ENCODE measurements at places on chromosomes 12 and 14.

GRCh38 chr12:102498471-102498870 lies 18.1 kb upstream of the IGF1 start:
- no peak for DNase-seq

DNA sequence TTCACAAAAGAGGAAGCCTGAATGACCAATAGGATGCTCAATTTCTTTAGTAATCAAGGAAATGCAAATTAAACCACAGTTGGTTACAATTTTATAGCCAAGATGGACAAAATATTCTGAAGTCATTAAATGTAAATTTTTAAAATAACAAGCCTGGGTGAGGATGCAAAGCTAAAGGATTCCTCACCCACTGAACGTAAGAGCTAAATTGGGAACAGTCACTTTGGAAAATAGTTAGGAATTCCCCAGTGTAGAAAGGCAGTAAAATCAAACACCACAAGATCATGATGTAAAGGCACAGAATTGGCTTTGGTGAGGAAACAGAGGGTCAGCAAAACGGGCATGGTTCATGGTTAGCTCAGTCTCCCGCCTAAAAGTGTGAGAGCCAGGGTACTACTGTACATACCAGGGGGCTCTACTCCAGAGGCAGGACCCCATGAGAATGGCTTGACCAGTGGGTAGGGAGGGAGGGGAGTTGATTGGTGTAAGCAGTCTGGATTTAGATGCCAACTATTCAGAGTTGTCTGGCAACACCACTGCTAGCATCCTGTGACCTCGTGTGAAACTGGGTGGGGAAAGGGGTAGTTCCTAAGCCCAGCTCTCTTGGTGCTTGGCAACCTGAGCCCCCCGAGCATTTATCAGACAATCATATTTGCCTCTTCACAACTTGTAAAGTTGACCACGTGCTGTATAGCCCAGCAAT lies 213.4 kb upstream of the EGLN3 start:
- DNase-seq = no peak

GRCh38 chr12:33439587-33440011 lies at the start of gene SYT10:
Gene SYT10, minus strand, starts transcription at chr12:33439819. Its CDS starts 297 bp downstream, at chr12:33439522.
- peak; percentile 54 for DNase-seq

- DNase-seq = no peak
Measured at GRCh38 chr14:78834766-78835451, 664.7 kb downstream of the NRXN3 start.

DNA sequence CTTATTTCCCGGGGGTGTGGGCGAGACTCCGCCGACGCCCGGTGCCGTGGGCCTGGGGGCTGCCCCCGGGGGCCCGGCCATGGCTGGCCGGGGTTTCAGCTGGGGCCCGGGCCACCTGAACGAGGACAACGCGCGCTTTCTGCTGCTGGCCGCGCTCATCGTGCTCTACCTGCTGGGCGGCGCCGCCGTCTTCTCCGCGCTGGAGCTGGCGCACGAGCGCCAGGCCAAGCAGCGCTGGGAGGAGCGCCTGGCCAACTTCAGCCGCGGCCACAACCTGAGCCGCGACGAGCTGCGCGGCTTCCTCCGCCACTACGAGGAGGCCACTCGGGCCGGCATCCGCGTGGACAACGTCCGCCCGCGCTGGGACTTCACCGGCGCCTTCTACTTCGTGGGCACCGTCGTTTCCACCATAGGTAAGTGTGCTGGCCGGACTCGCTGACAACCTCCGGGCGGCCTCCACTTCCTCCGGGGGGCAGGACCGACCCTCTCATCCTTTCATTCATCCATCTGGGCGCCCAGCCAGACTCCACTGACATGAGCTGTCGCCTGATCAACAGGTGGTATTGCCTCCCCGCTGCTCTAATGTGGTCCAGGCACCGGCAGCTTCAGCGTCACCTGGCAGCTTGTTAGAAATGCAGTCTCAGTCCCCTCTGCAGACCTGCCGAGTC lies 467 bp downstream of the KCNK13 start:
- peak; percentile 55 for DNase-seq

DNA sequence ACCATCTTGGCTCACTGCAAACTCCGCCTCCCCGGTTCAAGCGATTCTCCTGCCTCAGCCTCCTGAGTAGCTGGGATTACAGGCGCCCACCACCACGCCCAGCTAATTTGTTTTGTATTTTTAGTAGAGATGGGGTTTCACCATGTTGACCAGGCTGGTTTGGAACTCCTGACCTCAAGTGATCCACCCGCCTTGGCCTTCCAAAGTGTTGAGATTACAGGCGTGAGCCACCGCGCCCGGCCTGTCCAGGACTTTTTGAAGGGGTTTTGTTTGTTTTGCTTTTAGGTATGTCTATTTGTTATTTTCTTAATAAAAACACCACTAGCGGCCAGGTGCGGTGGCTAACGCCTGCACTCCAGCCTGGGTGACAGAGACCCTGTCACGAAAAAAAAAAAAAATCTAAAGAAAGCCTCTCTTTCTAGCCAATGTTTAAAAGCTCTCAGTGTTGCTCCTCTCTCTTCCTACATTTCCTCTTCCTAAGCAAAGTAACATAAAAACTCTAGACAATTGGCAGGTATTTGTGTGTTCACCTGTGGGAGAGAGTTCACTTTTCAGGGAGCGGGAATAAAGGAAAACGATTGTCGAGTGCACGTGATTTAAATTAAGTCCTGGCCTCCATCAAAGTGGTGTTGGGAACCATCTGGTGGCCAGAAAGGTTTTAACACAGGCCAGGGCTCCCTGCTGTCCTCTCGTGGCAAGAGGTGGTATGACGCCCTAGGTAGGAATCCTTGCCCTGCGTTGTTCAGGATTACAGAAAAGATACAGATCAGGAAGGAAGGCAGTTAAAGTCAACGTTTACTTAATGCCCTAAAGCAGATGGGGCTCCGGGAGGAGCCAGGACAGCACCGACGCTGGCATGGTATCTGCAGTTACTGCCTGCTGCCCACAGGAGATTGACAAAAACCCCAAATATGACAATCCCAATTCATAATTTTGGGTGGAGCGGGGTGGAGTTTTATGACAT lies 36.2 kb upstream of the ATP23 start:
- peak; percentile 89 for DNase-seq

GRCh38 chr12:51749206-51749985 lies 99.1 kb downstream of the FIGNL2 start:
- no peak for DNase-seq

DNA sequence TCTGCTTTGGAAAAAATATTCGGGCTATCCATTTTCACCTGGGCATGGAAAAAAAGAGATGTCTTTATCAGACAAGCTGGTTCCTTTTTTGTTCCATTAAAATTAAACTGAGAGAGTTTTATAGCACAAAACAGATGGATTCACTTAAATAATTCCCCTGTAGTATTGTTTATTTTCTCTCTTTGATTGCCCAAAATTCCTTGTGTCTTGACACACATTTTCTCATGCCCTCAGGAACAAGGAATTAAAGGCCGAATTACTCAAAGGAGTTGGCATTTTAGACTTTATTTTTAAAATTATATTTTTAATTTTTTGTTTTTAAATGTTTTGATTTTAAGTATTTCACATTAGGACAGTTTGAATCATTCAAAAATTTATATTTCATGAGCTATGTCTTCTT lies 69.6 kb upstream of the SLCO1C1 start:
- DNase-seq = no peak

GRCh38 chr14:32033543-32033942 lies 43.6 kb upstream of the ARHGAP5 start:
- DNase-seq = no peak

DNA sequence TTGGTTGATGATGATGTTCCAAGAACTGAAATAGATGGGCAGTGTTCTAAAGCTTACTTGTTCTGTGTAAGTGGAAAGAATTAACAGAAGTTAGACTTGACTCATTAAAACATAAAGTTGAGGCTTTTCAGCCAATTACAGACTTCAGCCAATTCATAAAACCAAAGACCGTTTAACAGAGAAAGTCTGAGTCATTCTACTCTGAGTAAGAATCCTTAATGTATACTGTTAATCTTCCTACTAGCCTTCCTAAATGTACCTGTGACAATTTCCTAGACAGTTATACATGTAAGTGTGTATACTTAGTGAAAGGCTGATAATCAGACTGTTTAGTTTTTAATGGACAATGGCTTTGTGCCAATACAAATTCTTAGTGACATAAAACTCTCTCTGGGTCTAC lies 681.0 kb downstream of the RPL10L start:
- DNase-seq = no peak

DNA sequence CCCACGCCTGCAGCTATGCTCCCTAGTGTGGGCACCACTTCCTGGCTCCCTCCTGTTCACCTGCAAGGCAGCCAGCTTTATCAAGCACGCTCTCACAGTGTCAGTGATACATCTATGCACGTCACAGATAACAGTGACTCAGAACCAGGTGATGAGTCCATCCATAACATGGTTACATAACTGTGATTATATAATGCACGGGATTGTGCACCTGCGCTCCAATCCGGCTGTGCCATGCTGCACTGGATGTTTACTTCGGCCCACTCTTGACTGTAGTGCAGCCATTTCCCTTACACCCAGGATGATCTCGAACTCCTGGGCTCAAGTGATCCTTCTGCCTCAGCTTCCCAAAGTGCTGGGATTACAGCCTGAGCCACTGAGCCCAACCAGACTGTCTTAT lies 38.4 kb upstream of the CEP83 start:
- DNase-seq = no peak

- DNase-seq = no peak
Measured at GRCh38 chr14:24425704-24426103, 3.8 kb downstream of the CBLN3 start.

DNA sequence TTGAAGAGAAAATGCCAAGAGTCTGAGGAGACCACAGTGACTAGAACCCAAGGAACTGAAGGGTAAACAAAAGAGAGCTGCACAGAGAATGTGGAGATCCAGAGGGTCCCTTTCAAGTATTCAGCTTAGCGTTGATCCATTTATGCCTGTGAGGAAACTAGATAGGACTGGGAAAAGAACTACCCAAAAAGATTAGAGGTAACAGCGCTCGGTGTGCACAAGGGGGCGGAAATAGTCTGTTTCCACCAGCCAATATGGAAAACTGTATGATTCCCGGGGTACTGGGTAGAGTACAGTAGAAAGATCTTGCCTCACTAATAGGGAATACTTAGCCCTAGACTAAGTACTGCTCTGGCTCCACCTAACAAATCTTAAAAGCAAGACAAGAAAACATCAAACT lies 135.5 kb downstream of the DPF3 start:
- no peak for DNase-seq

- no peak for DNase-seq
Measured at GRCh38 chr12:11812241-11812585, 162.7 kb downstream of the ETV6 start.

DNA sequence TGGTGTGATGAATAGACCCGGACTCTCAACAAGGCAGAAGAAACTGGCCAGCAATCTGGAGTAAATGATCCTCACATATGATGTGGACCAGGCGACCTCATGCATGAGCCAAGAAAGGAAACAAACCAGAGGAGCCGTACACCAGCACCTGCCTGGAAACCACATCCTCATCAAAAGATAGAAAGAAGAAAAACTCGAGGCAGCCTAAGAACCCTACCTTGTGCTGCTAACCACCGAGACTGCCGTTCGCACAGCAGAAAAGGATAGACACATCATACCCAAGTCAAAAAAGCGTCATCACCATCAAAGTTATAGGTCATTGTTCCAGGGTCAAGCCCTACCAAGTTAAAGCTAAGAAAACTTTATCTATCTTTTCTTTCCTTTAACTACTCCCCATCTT lies 66.7 kb downstream of the RESF1 start:
- no peak for DNase-seq

GRCh38 chr14:71541973-71542690 lies 390.1 kb upstream of the RGS6 start:
- DNase-seq = no peak

DNA sequence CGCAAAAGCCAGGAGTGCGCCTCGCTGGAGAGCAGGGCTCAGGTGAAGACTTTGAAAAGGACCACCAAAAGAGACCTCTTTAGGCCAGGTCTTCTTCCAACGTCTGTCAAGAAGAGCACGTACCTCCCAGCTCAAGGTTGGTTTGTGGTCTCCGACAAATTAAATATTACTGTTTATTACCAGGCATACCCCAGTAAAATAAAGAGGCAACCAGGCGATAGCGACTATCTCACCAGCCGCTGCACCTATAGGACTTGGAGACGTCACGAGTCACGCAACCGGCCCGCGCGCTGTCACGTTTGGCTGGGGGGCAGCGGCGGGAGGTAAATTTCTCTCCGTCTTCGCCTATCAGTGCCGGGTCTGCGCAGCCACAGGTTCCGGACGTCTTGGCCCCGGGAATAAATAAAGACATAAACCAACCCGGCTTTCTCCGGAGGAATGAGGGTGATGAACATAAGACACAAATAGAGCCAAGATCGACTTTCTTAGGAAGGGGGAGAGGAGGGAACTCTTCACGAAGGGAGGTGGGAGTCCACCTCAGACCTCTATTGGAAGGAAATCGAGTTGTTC lies 2.0 kb upstream of the TBX5 start:
- DNase-seq = no peak

- DNase-seq = no peak
Measured at GRCh38 chr12:124100572-124101178, 127.7 kb downstream of the ZNF664 start.

DNA sequence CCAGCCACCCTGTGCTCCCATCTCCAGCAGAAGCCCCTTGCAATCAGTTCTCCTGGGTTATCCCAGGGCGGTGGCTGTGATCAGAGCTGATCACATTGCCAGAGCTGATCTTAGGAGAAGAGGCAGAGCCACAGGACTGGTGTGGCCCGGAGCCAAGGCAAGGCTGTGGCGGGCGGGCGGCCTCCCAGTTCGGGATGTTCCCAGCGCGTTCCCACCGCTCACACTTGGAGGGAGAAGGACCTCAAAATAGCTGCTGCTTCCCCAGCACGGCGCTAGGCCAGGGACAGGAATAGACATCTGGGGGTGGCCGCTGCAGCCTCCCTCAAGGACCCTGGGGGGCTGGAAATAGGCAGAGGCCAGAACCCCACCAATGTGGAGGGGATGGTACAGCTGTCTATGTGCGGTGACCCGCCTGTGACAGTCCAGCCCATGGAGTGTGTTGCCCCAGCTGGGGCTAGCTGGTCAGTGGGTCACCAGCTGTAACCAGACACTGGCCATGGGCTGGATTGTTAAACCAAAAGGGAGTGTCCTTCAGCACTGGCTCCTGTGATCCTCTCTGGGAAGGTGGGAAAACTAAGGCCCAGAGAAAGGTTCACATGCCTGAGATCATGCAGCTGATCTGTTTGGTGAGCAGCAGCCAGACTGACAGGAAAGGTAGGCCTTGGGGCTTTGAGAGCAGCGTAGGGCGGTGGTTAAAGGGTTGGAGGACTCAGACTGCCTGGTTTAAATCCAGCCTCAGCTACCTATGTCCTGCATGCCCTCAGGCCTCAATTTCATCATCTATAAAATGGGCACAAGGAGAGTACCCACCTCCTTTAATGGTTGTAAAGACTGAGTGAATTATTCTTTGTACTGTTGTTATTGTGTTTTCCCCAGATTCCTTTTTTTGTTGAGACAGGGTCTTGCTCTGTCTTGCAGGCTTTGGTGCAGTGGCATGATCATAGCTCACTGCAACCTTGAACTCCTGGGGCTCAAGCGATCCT lies 8.0 kb upstream of the POP5 start:
- DNase-seq = no peak

GRCh38 chr14:72740966-72741825 lies 152.7 kb downstream of the DPF3 start:
- DNase-seq = peak; percentile 15

- no peak for DNase-seq
Measured at GRCh38 chr12:82525616-82526015, 161.1 kb upstream of the TMTC2 start.
